Stimulated activated CD8-positive, alpha-beta memory T cell treated with anti-CD3 and anti-CD28 coated beads, Interleukin-7, amount 100 ng/mL, for 4 hours (primary cell): ENCODE measurements at places on chromosomes 6 and 20.

DNA sequence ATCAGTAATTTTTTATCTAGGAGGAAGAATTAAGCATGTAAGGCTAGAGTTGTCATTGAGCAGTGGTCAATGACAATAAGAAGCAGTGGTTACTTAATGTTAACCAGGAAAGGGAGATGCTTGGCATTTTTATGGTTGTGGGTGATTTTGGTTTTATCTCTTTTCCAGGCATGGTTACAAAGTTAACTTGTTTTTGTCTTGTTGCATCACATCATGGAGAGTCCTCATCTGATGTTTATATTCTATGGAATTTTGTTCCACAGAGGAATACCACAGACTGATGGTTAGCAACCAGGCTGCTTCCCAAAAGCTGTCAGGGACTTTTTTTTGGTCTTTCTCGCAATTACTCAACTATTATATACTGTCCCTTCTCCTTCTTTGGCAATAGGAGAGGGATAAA lies 32.7 kb downstream of the OPRM1 start:
- DNase-seq = no peak

GRCh38 chr6:121619987-121620740 lies 184.7 kb downstream of the GJA1 start:
- no peak for DNase-seq

DNA sequence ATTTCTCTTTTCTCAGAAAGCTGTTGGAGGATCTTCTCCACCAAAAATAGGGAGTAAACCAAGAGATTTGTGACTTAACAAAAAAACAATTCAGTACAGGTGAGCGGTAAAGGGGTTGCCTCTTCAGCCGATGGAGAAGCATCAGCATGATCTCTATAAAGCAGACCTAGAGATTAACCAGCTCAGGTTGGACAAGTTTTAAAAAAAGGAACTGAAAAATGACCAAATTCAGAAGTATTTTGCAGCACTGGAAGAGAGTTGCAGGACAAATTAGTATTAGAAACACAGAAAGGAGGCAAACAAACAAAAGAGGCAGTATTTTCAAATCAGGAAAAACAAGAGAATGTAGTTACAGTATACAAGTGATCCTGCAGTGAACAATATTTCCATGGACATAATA lies 39.6 kb upstream of the ZNF184 start:
- no peak for DNase-seq

DNA sequence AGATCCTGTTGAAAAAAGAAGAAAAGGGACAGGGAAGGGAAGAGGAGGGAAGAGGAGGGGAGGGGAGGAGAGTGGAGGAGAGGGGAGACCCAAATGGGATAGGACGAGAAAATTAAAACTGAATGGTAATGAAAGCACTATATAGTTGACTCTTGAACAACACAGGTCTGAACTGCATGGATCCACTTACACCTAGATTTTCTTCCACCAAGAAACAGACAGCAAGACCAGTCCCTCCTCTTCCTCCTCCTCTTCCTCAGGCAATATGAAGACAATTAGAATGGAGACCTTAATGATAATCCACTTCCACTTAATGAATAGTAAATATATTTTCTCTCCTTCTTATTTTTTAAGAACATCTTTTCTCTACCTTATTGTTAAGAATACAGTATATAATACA lies 113.5 kb downstream of the EPB41L2 start:
- DNase-seq = no peak

DNA sequence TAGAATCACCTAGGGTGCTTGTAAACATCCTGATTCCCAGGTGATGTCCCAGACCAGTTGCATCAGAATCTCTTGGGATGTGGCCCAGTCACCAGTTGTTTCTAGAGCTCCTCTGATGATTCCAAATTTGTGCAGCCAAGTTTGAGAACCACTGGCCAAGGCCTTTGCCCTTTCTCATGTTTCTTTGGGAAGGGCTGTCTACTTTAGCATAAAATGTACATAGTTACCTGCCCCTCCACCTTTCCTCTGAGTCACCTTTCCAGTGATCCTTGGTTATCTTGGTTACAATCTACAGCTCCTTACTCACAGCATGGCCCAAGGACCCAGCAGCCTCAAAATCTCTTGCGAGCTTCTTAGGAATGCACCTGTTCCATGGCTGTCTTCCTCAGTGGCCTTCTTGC lies 266.4 kb upstream of the PRND start:
- no peak for DNase-seq

GRCh38 chr6:167767715-167768107 lies 59.0 kb upstream of the AFDN start:
- DNase-seq = no peak

- DNase-seq = no peak
Observed at GRCh38 chr20:45020236-45020886, 54.0 kb downstream of the STK4 start.

DNA sequence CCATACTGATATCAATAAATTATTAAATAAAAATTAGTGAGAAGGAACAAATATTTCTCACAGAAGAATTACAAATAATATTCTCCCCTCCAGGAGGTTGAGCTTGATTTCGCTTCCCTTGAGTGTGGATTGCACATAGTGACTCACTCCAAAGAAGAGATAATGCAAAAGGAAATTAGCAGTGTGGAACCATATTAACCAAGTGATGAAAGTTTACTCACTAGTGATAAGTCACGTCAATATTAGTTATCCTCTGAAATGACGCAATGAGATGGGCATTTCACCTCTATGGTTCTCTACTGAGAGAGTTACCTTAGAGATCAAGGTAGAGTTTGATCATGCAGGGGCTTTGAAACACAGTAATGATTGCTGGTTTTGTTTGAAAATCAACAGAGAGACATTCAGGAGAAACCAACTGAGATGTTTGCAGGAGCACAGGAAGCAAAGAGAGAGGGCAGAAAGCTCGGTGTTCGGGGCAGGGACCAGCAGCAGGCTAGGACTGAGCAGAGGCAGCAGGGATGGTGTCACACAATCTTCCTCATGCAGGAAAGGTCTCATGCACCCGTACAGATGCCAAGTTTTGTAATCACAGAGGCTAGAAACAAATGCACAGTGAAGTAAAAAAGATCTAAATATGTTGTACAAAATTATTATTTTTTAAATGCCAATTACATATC lies 634.5 kb downstream of the QKI start:
- DNase-seq = no peak

DNA sequence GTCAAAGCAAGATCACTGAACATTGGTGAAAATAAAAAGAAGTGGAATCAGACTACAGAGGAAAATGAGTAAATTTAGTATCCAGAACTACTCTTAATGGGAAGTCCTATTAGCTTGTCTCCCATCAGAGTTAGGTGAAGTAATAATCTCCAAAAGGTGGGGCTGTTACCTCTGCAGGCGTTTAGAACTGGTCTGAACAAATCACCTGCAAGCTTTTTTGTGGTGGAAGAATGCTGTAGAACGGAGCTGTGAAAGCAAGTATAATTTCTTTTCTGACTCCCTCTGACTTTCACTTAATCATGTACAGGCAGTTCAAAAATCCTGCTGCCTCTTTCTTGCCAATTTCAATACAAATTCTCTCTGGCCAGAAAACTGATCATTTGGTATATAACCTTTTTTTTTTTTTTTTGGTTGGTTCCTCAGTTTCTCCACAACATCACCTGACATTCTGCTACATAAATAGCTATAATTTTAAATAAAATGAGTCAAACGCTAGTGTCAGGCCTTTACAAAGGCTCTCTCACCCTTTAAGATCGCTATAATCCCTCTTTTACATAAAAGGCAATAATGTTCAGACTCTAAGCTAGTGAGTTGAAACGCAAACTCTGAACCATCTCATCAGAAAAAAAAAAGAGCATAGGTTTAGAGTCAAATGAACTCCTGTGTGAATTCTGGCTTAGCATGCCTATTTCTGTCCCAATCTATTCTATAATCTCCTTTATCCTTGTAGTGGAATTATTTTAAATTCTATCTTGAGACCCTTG lies 38.8 kb downstream of the CITED2 start:
- DNase-seq = no peak

DNA sequence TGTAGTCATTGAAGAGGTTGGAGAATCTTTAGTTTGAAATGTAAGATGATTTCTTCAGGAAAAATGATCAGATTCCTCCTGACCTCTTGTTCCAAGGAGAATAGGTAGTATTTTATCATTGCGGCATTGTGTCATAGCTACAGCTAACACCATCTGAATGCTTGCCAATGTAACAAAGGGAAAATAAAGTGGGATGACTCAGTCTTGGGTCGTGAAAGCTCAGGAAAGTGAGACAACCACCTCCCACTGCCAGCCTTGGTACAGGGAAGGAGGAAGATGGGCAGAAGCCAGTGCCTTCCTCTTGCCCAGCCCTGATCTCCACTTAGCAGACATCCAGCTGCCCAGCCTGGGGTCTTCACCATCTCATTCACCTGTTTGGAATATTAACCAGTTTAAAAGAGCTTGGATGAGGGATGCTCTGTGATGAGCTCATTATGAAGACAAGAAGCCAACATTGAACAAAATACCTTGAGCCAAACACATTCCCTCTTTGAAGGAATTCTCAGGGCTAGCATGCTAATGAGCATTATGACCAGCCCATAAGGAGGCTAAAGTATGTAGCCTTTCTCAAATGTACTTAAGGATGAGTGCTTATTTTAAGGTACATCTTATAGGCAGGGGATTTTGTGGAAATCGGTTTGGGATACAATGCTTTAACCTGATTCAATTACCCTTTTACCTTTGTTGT lies 40.0 kb upstream of the APCDD1L start:
- no peak for DNase-seq

DNA sequence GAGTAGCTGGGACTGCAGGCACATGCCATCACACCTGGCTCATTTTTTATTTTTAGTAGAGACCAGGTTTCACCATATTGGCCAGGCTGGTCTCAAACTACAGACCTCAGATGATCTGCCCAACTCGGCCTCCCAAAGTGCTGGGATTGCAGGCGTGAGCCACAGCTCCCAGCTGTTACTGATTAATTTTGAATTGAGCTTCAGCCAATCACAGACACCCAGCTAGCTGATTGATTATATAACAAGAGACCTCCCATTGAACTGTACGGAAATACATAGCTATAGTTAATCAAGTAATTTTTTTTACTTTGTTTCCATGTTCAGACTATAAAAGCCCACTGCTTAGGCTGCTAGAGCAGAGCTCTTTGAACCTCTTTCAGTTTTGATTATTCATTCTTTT lies 31.6 kb downstream of the PKIB start:
- no peak for DNase-seq

- no peak for DNase-seq
Observed at GRCh38 chr6:2460216-2460745, 214.9 kb upstream of the GMDS start.

DNA sequence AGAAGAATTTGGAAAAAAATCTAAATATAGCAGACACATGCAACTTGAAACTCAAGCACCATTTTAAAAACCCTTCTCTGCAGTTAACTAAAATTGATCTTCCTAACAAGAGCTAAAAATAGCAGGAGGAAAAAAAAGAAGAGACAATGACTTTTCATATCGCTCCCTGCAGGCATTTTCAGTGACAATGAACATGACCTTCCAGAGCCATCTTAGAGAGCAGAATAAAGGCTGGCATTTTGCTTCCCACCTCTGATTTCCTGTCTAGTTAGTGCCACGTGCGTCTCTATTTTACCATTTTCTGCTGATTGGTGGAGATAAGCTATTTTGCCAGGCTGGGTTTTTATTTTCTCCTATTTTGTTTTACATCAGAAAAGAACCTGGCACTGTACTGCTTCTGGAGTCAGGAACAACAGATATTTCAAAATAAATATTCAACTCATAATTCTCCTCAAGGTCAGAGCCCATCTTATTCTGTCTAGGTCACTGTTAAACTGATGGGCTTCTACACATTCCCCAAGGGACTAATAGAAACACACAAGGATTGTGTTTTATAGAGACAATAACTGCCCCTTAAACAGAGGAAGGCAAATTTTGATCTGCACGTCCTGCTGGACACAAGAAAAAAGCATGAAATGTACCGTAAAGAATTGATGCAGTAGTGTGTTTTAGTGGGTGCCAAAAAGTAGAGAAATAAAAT lies 70.2 kb upstream of the ENPP5 start:
- no peak for DNase-seq

- no peak for DNase-seq
Observed at GRCh38 chr6:166736634-166737033, 109.6 kb upstream of the RPS6KA2 start.

DNA sequence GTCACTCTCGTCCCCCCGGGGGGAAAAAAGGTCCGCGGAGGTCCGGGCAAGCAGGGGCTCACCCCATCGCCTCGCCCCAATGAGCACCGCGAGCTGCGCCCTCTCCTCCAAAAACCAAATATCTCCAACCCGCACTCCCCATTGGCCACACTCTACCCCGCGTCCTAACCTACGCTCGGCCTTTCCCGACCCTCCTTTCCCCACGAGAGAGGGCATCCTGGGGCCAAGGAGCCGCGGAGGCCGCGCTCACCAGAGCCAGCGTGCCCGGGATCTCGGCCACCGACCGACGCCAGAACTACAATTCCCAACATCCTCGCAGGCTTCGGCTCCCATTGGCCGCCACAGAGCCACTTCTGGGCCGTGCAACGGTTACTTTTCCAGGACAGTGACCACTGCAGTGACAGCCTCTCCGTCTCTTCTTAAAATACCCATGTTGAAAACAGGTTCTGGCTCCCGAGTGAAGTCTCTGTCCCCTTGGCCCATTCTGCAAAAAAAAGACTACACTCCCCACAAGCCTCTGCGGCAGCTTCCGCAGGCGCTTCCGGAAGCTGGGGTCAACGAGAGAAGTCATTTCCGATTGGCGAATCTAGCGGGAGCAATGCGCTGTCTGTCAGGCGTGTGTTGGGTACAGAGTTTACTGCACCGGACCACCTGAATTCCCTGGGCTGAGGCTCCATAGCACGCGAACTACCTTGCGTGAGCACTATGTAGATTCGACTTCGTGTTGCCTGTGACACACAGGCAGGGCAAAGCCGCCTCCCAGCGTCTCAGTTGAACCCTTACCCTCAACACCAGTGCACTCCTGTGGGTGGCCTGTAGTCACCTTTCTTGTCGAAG lies at the start of gene ZNF343:
ZNF343 (minus strand) TSS at position 285 of the 837 bp plus-strand sequence. CDS start 15,020 bp downstream, outside the sequence.
- peak; percentile 54 for DNase-seq

GRCh38 chr20:4135385-4136077 lies 120.2 kb upstream of the RNF24 start:
- no peak for DNase-seq

GRCh38 chr6:136521427-136521826 lies 28.8 kb downstream of the MAP7 start:
- DNase-seq = no peak

DNA sequence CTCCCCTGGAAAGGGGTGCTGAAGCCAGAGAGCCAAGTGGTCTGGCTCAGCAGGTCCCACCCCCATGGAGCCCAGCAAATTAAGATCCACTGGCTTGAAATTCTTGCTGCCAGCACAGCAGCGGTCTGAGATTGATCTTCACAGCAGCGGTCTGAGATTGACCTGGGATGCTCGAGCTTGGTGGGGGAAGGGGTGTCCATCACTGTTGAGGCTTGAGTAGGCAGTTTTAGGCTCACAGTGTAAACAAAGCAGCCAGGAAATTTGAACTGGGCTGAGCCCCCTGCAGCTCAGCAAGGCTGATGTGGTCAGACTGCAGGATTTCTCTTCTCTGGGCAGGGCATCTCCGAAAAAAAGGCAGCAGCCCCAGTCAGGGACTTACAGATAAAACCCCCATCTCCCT lies 41.3 kb upstream of the B3GAT2 start:
- no peak for DNase-seq
